ENCODE measurements at places on chromosomes 6 and 20.
A peak's percentile ranks its signal among the peaks of the same experiment; 100 is the strongest.

GRCh38 chr6:25472306-25472705, 179.7 kb upstream of the SCGN start:
- no peak for DNase-seq

DNA sequence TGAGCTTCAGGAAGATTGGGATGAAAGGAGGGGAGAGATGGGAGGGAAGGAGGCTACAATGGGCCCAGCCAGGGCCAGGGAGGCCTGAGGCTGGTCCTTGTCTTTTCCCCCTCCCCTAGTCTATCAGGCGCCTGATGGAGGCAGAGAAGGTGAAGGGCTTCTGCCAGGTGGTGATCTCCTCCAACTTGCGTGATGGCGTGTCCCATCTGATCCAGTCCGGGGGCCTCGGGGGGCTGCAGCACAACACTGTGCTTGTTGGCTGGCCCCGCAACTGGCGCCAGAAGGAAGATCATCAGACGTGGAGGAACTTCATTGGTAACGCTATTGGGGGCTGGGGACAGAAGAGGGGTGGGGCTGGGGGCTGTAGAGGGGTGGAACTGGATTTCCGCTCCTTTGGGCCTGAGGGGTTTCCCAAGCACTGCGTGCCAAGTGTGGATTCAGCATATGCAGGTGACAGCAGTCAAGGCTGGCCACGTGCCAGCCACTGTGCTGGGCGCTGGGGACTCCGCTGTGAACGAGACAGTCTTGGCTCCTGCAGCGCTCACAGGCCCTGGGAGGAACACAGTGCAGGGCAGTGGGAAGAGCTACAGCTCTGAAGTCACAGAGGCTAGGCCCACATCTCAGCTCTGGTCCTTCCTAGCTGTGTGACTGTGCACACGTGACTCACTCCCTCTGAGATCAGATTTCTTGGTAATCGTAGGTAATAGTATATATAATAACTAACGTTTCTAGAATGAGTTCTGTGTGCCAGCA, 22.7 kb downstream of the SLC12A5 start:
- no peak for DNase-seq

GRCh38 chr6:149964308-149965193, 808 bp downstream of the ULBP1 start:
- DNase-seq = no peak

DNA sequence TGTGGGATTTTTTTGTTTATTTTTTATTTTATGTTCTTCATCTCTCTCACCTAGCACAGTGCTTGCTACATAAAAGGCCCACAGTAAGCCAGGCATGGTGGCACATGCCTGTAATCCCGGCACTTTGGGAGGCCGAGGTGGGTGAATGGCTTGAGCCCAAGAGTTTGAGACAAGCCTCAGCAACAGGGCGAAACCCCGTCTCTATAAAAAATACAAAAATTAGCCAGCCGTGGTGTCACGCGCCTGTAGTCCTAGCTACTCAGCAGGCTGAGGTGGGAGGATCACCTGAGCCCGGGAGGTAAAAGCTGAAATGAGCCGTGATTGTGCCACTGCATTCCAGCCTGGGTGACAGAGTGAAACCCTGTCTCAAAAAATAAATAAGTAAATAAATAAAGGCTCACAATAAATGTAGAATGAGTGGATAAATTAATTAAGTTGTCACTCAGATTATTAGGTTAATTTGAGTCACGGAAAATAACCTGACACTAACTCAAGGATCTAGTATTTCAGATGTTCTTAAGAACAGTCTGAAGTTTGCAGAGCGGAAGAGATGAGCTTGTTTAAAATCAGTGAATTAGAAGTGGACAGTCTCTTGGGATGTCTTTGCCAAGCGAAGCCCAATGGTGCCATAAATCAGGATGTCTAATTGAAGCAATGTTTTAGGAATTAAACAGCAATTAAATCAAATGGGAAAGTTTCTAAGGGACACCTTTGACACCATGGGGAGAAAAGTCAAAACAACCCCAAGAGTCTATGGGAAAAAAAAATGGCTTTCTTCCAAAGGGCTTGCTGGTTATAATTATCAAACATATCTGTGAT, 214.4 kb downstream of the ZNF217 start:
- no peak for DNase-seq

DNA sequence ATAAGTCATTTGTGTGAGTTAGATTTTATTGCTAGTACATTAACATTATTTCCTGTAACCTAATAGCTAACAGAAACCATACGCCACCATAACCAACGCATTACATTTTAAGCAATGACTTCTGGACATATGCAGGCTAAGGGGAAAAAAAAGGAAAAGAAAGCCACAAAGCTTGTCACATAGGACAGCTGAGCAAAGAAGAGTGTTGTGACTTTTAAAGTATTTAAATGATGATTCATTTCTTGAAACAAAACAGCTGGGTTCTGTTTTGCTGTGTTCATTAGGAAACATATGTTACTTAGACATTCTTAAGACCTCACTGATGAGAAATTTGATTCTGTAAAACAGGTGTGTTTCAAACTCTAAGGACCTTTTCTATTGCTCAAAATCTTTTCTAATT, 171.4 kb downstream of the COL9A1 start:
- no peak for DNase-seq

DNA sequence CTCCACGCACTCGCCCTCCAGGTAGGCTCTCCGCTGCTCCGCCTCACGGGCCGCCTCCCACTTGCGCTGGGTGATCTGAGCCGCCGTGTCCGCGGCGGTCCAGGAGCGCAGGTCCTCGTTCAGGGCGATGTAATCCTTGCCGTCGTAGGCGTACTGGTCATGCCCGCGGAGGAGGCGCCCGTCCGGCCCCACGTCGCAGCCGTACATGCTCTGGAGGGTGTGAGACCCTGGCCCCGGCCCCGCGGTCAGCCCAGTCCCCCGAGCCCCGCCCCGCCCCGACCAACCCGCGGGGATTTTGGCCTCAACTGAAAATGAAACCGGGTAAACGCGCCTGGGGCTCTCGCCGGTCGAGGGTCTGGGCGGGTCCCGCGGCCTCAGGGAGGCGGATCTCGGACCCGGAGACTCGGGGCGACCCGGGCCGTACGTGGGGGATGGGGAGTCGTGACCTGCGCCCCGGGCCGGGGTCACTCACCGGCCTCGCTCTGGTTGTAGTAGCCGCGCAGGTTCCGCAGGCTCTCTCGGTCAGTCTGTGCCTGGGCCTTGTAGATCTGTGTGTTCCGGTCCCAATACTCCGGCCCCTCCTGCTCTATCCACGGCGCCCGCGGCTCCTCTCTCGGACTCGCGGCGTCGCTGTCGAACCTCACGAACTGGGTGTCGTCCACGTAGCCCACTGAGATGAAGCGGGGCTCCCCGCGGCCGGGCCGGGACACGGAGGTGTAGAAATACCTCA, 598 bp downstream of the HLA-B start:
- peak; percentile 25 for DNase-seq

- no peak for DNase-seq
Observed at GRCh38 chr6:114144887-114145851, 174.2 kb upstream of the HDAC2 start.

DNA sequence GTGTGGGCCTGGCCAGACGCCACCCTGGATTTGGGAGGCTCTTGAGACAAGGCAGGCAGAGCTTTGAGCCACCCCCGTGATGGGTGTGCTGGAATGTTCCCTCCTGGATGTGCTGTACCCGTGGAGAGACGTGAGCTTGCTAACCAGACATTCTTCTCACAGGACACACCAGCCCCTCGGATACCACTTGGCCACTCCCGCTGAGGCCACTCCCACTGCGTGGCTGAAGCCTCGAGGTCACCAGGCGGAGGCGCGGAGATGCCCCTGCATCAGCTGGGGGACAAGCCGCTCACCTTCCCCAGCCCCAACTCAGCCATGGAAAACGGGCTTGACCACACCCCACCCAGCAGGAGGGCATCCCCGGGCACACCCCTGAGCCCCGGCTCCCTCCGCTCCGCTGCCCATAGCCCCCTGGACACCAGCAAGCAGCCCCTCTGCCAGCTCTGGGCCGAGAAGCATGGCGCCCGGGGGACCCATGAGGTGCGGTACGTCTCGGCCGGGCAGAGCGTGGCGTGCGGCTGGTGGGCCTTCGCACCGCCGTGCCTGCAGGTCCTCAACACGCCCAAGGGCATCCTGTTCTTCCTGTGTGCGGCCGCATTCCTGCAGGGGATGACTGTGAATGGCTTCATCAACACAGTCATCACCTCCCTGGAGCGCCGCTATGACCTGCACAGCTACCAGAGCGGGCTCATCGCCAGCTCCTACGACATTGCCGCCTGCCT, 14.1 kb downstream of the SLCO4A1 start:
- DNase-seq = no peak

DNA sequence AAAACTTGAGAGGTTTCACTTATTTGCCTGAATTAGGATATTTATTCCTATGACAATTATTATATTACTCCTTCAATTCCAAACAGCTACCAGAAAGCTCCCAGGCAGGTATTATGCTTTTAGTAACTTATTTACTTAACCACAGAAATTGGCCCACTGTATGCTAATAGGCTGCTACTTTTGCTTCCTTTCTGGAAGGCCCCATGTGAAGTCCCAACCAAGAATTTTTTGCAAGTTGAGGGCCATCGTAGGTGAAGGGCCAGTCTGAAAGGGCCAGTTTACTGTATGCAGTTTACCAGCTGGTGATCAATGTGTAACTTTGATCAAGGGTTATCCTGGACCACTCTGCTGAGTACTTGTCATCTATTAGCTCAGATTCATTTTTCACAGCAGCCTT, 45.0 kb downstream of the EDN1 start:
- DNase-seq = no peak

All from T-helper 9 cell (primary cell).